ENCODE measurements at places on chromosomes 6 and 20.

DNA sequence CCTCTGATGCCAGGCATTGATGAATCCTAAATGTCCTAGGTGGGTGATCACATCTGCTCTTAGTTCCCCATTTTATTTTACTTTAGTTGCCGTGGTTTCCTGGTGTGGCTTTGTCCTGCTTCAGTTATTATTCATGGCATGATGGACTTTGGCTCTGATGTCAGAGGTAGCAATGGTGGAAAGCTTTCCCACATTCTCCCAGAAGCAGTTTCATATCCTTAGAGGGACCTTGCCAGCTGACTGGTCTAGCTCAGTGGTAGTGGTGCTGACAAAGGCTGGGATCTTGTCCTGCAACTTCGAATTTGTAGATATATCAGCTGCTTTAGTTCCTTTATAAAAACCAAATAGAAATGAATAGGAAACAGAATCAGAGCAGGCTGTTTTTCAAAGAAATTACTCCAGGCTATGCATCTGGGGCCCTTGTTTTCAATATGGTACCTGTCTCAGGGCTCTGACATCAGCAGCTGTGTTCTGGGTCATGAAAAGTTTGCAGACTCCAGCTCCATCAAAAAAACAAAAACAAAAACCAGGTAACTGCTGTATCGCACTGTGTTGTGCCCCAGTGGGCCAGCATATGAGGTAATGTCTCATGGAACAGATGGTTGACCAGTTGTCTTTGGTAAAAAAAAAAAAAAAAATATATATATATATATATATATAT, 133.7 kb downstream of the PLCB4 start:
- no peak for DNase-seq

- DNase-seq: no peak
These were observed 35.0 kb downstream of the STX11 start for GRCh38 chr6:144185133-144185836.

GRCh38 chr6:163695414-163695864, 280.9 kb downstream of the QKI start:
- DNase-seq: no peak

GRCh38 chr20:8342391-8342790, 210.3 kb downstream of the PLCB1 start:
- DNase-seq: no peak

GRCh38 chr20:11792568-11792953, 125.1 kb upstream of the BTBD3 start:
- DNase-seq: no peak

Data from NCI-H1930 (cell line).